ENCODE measurements at places on chromosomes 2 and 18. TPM values are rescaled to one million over a fixed set of nuclear protein-coding genes. Genes with fewer than 3 reads are reported as not detected.

The PNKD gene
- total RNA-seq, result 67.0 TPM

The GPBAR1 gene
- 0.15 TPM for total RNA-seq

The AQP12B gene
- not detected for total RNA-seq

The RBM43 gene
- 3.9 TPM for total RNA-seq

The PSD4 gene
- total RNA-seq, result 11.2 TPM

The ZNF142 gene
- total RNA-seq, result 15.5 TPM

The LCT gene
- total RNA-seq, result 0.03 TPM

The RND3 gene
- 55.6 TPM for total RNA-seq

The TET3 gene
- total RNA-seq, result 8.3 TPM

The FRZB gene
- total RNA-seq, result 0.07 TPM

The LAPTM4A gene
- 254 TPM for total RNA-seq

The SLC35F5 gene
- 58.1 TPM for total RNA-seq

The HOXD3 gene
- 0.15 TPM for total RNA-seq

The PKDCC gene
- 32.9 TPM for total RNA-seq

The SLC4A1AP gene
- 36.0 TPM for total RNA-seq

The FZD7 gene
- 7.0 TPM for total RNA-seq

The CHRND gene
- total RNA-seq, result not detected

Measured in A549 treated with DMSO at 1 μM for 4 hours (cell line).